Osteoblast (primary cell): ENCODE measurements at places on chromosomes 5 and 9. TPM values are rescaled to one million over a fixed set of nuclear protein-coding genes. Genes with fewer than 3 reads are reported as not detected.

DNA sequence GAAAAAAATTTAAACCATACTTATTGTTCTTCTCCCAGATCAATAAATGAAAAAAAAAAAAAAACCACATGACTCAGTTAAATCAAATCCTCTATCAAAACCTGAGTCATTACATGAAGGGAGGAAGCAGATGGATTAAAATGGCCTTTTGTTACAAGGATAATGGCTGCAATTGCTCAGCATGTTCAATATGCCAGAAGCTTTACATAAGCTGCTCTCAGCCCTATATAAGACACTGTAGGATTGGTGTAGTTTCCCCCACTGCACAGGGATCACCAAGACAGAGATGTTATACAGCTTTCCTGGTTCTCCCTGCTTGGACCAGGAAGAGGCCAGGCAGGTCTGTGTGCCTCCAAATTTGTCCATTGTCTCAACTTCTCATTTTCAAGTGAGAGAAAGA lies 101.6 kb upstream of the MAP1B start:
- DNase-seq: no peak

DNA sequence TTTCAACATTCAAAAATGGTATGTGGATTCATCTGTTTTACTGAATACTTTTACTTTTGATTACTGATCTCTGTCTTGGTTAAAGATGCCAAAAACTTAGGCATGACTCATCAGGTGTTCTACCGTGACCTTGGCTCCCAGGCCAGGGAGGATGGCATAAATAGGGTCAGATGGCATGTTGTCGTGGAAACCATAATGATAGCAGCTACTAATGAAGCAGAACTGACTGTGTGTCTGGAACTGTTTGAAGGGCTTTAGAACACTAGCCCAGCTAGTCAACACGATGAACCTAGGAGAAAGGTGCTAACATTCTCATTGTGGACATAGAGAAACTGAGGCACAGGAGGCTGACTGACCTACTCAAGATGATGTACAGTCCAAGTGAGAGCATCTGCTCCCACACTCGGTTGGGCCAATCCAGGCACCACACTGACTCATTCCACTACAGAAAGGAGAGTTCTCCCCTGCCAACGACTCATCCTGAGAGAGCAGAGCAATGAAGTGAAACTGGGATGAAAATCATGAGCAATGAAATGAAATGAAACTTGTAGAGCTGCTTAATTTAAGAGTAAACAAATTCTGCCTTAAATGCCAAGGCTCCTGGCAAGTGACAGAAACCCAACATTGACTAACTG lies 116.0 kb downstream of the TENT4A start:
- no peak for DNase-seq

The OLFML2A gene
- total RNA-seq: 27.1 and 29.7 TPM in 2 replicates

The AGXT2 gene
- not detected in 2 replicates for total RNA-seq

- no peak for DNase-seq
These were observed 133.6 kb downstream of the ATG10 start for GRCh38 chr5:82105457-82105856.

DNA sequence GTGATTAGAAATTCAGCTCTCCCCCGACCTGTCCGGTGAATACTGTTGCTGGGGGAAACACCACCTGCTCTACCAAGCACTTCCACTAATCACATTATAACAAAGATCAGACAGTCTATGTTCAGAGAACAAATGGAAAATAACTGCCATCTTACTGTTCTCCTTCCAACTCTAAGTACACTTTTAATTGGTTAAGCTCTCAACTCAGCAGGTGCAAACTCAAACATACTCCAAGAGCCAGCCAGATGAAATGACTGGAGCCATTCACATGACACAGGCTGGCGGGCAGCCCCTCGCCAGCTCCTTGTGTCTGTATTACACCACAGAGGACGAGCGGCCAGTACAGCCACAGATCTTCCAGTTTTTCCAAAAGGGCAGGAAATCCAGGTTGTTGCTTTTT lies 16.1 kb downstream of the LIFR start:
- DNase-seq: no peak

GRCh38 chr5:77645995-77646639 lies 7.6 kb upstream of the OTP start:
- no peak for DNase-seq

DNA sequence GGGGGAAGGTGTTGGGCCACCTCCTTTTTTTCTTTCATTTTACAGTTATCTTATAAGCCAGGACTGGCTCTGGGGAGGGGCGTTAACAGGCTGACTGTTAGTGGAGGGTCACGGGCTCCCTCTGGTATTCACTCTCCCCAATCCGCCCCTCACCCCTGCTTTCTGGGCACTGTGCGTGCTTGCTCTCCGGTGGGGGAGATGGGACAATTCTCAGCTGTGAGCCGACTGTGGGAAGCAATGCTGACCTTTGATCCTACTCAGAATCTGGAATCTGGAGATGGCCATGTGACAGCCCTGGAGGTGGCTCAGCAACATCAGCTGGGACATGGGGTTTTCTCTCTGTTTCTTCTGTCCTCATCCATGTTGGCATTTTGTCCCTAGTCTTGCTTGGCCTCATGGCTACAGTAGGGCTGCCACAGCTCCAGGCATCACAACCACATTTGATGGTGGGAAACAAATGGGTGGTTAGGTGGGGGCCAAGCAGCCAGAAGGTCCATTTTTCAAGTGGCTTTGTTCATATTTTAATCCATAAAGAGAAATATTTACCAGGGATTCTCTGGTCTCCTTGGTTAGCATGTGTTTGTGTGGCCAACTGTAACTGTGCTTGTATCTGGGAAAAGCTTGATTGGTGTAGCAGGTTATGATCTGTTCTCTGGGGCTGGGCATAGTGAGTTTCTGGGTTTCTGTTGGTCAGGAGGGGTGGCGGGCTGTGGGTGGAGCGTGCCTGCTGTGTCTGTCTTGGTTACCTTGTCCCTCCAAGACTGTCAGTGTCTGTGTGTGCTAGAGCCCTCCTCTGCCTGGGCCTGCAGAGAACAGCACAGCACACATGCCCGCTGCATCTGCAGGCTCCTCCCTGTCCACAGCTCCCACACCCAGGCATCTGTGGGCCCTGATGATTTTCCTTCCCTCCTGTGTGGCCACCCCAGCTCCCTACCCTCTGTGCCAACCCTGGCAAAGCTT lies 12.4 kb downstream of the WNK2 start:
- DNase-seq: no peak

- no peak for DNase-seq
These were observed 29.5 kb upstream of the APC start for GRCh38 chr5:112708103-112708622.

The SLC25A51 gene
- 114 and 119 TPM in 2 replicates for total RNA-seq

The SLC34A1 gene
- total RNA-seq: not detected in 2 replicates

DNA sequence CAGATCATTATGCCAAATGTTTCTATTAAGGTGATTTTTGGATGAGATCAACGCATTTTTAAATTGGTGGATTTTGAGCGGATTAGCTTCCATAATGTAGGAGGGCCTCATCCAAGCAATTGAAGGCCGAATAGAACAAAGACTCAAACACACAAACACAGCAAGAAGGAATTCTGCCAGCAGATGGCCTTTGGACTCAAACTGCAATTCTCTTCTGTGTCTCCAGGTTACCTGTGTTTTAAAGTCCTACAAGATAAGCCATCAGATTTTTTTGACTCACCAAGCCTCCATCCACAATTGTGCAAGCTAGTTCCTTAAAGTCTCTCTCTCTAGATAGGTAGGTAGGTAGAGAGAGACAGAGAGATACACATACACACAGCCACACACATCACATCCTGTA lies 25.5 kb downstream of the CDH6 start:
- no peak for DNase-seq

DNA sequence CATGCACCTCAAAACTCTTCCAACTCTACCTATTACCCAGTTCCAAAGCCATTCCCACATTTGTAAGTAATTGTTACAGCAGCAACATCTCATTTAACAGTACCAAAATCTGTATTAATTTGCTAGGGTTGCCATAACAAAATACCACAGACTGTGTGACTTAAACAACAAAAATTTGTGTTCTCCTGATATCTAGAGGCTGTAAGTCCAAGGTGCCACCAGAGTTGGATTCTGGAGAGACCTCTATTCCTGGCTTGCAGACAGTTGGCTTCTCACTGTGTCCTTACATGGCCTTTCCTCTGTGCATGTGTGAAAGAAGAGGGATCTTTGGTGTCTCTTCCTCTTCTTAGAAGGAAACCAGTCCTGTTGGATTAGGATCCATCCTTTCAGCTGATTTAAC lies 203.8 kb upstream of the PIK3R1 start:
- no peak for DNase-seq

The ABHD17B gene
- total RNA-seq: 21.4 and 21.8 TPM in 2 replicates

The SLC23A1 gene
- not detected in 2 replicates for total RNA-seq

The ISCA1 gene
- total RNA-seq: 33.6 and 34.7 TPM in 2 replicates

GRCh38 chr5:167850911-167851310 lies 440.5 kb upstream of the WWC1 start:
- DNase-seq: no peak

DNA sequence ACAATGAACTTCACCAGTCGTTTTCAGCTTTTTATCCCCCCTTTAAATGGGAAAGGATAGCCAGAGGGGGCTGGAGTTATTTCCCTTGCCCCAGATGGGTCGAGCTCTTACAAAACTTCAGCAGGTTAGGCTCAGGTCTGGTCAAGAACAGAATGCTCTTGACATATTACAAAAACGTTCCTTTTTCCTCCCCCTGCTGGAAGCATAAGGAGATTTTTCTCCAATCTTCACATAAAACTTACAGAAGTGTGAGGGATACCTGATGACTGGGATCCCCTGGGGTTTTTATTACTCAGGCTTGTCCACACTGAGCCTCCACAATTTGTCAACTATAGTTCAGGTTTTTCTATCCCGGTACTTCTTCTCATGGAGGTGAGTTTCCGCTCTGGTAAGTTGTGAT lies 60.8 kb downstream of the CSF2 start:
- peak; percentile 21 for DNase-seq

- DNase-seq: no peak
These were observed 15.0 kb downstream of the CNTFR start for GRCh38 chr9:34574571-34574970.

The PRR16 gene
- total RNA-seq: 30.4 and 36.2 TPM in 2 replicates

The QRFP gene
- not detected in 2 replicates for total RNA-seq

The ALG2 gene
- total RNA-seq: 45.1 and 51.8 TPM in 2 replicates

DNA sequence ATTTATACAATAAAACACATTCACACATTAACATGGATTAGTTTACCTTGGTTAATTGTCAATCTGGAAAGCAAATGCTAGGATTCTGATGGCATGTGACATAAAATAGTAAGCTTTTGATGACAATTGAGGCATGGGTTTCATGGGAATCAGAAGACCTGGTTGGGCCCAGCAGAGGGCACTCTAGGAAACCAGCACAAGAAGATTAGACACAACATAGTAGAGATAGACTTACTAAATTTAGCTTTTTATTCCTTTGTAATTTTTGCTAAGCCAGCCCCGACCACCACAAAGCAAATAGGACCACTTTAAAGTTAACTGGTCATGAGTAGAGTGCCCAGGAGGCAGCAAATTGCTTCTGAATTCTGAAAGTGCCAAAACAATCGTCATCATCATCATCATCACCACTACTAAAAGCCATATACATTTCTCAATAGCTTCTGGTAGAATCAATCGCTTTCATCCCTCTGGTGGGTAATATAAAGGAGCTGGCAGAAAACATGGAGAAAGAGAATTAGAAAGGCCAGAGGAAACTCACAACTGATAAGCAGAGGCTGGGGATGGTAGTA lies 163.2 kb downstream of the ARRDC3 start:
- peak; percentile 68 for DNase-seq

DNA sequence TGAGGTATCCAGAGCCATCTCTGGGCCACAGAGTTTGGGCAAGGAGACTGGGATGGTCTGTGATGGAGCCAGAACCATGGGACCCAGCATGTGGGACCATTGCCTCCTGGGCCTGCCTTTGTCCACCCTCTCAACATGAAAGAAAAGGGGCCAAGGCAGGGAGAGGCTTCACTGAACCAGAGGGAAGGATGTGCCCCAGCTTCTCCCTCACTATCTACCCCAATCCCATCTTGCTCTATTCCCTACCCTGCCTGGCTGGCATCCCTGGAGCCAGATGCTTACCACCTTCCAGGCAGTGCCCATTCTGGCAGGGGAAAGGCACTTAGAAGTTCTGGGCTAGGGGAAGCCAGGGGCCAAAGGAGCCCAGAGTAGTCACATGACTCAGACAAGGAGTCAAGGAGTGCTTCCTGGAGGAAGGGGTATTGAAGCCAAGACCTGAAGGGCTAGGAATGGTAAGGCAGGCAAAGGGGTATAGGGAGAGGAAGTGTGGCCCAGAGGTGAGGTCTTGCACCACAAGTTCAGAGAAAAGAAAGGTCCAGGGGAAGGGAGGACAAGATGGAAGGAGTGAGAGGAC lies 9.8 kb downstream of the PDLIM4 start:
- no peak for DNase-seq

- DNase-seq: no peak
These were observed 1082.9 kb upstream of the SEMA6A start for GRCh38 chr5:117657541-117657940.

The IL6ST gene
- total RNA-seq: 785 and 804 TPM in 2 replicates

- DNase-seq: no peak
These were observed 142.9 kb downstream of the PLK2 start for GRCh38 chr5:58317009-58317408.

DNA sequence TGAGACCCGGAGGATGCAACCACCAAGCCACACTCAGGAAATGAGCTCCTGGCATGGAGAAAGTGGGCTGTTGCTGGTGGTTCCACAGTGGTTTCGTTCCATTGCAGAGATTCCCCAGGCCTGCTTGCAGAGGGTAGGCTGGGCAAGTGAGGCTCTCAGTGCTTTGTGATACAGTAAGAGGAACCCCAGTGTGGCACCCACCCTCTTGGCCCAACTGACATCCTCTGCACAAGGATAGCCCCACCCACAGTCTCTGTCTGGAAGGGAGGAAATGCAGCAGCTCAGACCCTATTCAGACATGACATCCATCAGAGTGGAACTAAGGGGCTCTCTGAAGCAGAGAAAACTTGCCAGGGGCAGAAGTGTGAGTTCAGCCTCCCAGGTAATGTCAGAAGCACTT lies 69.6 kb upstream of the FSTL4 start:
- DNase-seq: no peak
